ENCODE measurements at places on chromosomes 4 and X.

DNA sequence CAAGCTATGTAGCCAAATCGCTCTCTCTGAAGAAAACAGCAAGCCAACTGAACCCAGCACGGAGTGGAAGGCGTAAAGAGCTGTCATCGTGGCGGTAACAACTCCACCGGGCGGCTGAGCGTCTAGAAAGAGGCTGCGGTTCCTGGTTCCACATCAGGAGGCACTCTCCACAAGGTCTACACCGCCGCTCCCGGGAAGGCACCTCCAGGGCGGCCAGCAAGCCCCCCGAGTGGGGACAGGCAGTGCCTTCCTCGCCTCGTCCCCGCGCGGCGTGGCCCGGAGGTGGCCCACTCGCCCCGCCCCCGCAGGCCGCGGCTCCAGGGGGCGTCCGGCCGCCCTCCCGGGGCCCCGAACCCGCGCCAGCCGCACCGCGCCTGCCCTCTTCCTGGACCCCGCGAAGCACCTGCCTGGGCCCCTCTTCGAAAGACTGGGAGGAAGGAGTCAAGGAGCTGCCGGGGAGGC is 755 bp downstream of the KLHL8 start:
- peak overlapping the region; percentile 77 for H3K4me3 ChIP-seq
- no peaks in the 10 kb centered on the region for H3K36me3 ChIP-seq
- H3K4me1 ChIP-seq = peaks cover 8% of the 10 kb centered on the region
- H3K27me3 ChIP-seq = no peaks in the 10 kb centered on the region
- peak overlapping the region; percentile 94 for H3K27ac ChIP-seq

GRCh38 chr4:41065434-41066006 is 148.8 kb downstream of the APBB2 start:
- H3K27ac ChIP-seq = no peak overlapping the region
- no peak for DNase-seq
- no peaks in the 10 kb centered on the region for H3K27me3 ChIP-seq
- peaks cover 55% of the 10 kb centered on the region for H3K4me1 ChIP-seq

- H3K4me1 ChIP-seq = no peaks in the 10 kb centered on the region
- no peaks in the 10 kb centered on the region for H3K36me3 ChIP-seq
- H3K4me3 ChIP-seq = no peak overlapping the region
- no peaks in the 10 kb centered on the region for H3K27me3 ChIP-seq
Measured at GRCh38 chrX:122863067-122863466, 321.0 kb upstream of the GRIA3 start.

DNA sequence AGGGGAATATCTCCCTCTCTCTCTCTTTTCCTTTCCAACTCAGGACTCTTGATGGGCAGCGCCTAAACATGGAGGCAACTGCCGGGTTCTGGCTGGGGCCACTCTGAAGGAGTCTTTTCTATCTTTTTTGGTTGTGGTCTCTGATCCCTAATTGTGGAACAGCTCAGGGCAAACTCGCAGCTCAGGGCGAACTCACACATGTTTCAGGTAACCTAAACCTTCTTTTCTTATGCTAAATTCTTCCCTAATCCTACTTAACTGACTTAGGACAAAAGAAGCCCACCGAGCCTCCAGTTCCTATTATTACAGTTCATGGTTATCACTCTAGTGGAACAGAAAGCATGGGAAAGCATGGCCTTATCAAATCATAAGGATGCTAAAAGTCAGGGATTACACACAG is 21.3 kb downstream of the ETDA start:
- H3K36me3 ChIP-seq = no peaks in the 10 kb centered on the region
- no peaks in the 10 kb centered on the region for H3K27me3 ChIP-seq
- no peak overlapping the region for H3K27ac ChIP-seq
- H3K4me3 ChIP-seq = no peak overlapping the region
